ENCODE measurements at places on chromosomes 4 and X.

DNA sequence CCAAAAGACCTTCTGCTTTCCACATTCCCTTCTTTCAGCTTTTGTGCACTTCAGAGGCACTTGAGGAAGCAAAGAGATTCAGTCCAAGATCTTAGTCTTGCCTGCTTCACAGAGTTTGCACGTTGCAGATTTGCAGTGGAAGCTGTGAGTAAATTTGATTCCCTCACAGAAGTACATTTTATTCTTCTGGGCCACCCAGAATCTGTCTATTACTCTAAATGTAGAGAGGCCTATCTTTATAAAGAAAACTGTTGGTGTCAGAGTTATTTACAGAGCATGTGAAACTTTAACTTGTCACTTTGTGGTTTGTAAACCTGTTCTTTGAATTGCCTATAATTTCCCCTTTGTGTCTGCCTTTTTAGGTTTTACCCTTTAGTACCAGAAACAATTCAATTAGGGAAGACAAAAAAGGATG, 15.5 kb downstream of the SPRY1 start:
- DNase-seq, result no peak

GRCh38 chrX:17553469-17553868, 178.5 kb downstream of the NHS start:
- DNase-seq, result peak; percentile 81

DNA sequence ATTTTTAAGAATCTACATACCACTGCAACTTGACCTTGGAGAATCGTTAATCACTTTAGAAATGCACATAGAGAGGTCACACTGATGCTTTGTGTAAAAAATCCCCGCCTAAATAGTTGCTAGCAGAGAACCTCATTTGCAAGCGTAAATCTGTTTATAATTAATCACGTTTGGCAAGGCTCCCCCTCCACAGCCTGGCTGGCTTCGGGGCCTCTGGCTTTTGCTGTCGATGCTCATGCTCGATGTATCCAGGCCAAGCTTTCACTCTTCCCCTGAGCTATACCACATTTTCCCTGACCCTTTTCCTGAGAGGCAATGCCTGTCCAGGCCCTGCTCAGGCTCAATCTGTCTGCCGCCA, 23.4 kb downstream of the CYTL1 start:
- DNase-seq, result no peak

- DNase-seq, result no peak
Observed at GRCh38 chrX:39985071-39985470, 112.7 kb downstream of the BCOR start.

DNA sequence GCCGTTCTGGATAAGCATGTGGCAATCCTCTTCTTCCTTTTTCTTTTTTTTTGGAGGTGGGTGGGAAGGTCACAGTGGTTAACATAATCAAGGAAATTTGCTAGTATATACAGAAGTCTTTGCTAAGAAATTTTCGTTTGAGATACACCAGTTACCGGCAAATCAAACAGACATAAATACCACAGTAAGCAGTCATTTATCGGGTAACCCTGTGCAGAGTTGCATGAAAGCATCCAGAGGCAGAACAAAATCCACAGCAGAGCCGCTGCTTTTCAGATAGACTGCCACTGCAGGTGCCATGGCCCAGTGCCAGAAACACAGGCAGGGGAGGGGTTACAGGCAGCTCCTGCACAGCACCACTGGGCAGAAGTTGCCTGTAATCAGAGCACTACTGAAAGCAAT, 179.1 kb upstream of the MAB21L2 start:
- DNase-seq, result no peak

- DNase-seq, result peak; percentile 79
Observed at GRCh38 chr4:147325571-147325981, 155.3 kb upstream of the EDNRA start.

GRCh38 chrX:81355436-81355835, 153.5 kb downstream of the SH3BGRL start:
- no peak for DNase-seq

GRCh38 chrX:11375614-11376119, 82.5 kb downstream of the AMELX start:
- DNase-seq, result no peak

- no peak for DNase-seq
Observed at GRCh38 chr4:125043486-125043885, 271.3 kb upstream of the FAT4 start.

GRCh38 chrX:87063642-87064041, 454.0 kb upstream of the KLHL4 start:
- no peak for DNase-seq

DNA sequence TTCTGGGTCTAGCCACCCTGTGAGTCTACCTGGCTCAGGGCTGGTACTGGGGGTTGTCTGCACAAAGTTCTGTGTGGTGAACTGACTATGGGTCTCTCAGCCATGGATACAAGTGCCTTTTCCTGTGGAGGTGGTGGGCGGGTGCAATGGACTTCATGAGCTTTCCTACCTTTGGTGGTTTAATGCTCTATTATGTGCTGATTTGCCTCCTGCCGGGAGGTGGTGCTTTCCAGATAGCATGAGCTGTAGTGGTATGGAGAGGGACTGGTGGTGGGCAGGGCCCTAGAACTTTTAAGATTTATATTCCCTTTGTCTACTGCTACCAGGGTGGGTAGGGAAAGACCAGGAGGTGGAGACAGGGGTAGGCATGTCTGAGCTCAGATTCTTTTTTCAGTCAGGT, 48.0 kb downstream of the PBDC1 start:
- DNase-seq, result no peak

- peak; percentile 57 for DNase-seq
Observed at GRCh38 chr4:126727461-126727860, 905.3 kb upstream of the INTU start.

- DNase-seq, result no peak
Observed at GRCh38 chrX:150454508-150455214, 91.5 kb downstream of the MAMLD1 start.

DNA sequence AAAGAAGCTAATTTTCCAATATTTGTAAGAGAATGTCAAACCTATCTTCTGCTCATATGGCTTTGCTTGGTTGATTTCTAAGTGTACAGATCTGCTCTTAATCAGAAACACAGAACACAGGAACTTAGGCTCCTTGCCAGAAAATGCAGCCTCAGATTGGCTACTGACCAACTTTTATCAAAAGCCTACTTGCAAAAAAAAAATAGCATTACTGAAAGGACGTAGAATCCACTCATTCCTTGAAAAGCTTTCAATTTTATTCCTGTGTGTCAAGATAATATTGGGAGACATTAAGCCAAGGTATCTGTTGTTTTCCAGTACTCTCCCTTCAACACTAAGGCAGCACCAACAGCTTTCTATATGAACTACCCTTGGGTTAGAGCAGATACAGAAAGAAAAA, 127.6 kb upstream of the INTU start:
- DNase-seq, result peak; percentile 41

GRCh38 chr4:93346840-93347239, 481.7 kb upstream of the ATOH1 start:
- no peak for DNase-seq

- no peak for DNase-seq
Observed at GRCh38 chr4:23234716-23235115, 542.0 kb downstream of the GBA3 start.

DNA sequence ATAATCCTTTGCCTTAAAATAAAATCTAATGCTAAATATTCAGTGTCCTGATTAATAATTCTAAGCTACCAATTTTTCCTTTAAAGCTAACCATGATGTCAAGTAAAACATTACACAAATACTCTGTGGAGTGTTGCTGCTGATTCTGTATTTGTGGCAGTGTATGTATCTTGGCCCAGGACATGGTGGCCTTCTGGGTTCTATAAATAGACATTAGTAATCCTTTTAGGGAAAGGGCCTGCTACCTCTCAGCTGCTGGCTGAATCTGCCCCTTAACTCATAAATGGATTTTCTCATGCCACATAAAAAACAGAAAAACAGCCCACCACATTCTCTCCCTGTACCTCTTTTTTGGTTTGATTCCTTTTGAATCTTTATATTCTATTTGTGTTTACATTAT, 1.2 kb upstream of the XK start:
- peak; percentile 2 for DNase-seq

- DNase-seq, result peak; percentile 13
Observed at GRCh38 chrX:41922431-41923151, 763 bp downstream of the CASK start.

GRCh38 chr4:2364654-2365053, 53.8 kb downstream of the ZFYVE28 start:
- DNase-seq, result peak; percentile 78

DNA sequence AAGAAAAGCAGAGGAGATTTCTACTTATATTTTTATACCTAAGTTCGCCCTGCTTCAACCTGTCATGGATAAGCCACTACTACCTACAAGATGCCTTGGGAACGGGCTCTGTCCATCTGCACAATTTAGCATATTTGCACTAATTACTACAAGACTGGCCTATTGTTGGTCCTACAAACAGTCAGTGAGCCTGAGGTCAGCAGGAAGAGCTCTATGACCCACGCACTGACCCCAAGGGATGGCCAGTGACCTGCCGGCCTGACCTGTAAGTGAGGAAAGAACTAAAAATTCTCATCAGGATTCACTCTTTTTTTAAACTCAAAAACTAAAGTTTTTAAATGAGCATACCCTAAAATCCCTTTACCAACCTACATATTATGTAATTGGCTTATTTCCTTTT, 142.0 kb downstream of the COL25A1 start:
- DNase-seq, result no peak

GRCh38 chr4:43341741-43342140, 449.2 kb downstream of the GRXCR1 start:
- no peak for DNase-seq

DNA sequence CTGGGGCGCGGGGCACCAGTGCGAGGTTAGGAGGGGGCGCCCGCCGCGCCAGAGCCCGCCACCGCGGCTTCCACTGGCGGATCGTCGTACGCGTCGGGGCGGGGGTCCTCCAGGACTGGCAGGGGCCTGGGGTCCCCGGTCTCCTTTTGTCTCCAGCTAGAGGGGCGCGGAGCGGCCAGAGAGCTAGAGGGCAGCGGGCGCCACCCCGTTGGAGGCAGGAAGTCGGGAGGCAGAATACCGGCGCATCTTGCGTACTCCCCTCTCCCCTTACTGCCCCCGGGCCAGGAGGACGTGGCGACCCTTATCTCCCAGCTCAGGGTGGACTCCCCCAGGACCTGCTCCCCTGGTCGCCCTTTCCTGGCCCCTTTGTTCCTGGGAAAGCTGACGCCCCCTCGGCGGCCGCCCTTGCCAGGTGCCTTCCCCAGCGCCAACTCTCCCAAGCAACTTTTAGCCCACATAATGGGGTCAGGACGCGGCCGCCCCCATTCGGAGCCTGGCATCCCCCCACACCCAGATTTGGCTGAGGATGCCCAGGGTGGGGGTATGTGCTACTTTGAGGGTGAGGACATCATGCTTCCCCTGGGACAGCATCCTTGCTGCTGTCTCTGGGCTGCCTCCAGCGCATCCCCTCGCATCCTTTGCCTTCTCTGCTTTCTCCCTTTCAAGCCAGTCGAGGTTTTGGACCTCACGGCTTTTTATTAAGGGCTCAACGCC, 933 bp downstream of the CNKSR2 start:
- DNase-seq, result no peak

DNA sequence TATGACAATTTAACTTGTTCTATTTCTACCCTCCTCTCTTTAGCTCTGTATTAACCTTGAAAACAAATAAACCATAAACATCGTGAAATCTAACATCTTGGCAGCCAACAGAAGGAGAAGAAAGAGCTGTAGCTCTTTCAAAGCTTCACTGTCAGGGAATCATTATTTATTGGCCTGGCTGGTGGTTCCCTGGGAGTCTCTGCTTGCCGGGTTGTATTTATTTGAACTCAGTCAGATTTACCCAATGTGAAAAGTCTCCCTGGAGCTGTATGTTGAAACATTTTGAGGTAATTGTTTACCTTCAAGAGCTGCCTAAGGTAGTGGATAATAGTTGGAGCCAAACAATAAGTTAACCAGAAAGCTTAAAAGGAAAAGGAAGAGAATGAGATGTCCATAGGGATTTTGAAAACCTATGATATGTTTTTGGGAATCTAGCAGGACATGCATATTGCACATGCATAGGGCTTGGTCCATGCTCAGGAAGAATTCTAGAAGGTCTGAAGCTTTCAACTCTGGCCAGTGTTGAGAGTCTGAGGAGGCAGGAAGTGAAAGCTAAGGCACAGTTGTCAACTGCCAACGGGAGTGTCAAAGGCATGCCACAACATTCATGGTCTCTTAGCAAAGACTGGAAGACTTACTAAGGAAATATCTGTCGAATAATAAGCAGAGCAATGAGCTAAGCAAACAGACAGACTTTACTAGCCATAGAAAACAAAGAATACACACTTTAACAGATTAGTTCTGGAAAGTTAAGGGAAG, 621.6 kb downstream of the PCDH7 start:
- DNase-seq, result no peak

GRCh38 chr4:183823434-183823833, 81.7 kb upstream of the STOX2 start:
- peak; percentile 67 for DNase-seq

GRCh38 chr4:87109121-87109520, 111.3 kb downstream of the KLHL8 start:
- DNase-seq, result no peak

- no peak for DNase-seq
Observed at GRCh38 chr4:60366661-60367060, 833.5 kb upstream of the ADGRL3 start.

- no peak for DNase-seq
Observed at GRCh38 chr4:63017300-63017699, 1392.0 kb downstream of the TECRL start.

DNA sequence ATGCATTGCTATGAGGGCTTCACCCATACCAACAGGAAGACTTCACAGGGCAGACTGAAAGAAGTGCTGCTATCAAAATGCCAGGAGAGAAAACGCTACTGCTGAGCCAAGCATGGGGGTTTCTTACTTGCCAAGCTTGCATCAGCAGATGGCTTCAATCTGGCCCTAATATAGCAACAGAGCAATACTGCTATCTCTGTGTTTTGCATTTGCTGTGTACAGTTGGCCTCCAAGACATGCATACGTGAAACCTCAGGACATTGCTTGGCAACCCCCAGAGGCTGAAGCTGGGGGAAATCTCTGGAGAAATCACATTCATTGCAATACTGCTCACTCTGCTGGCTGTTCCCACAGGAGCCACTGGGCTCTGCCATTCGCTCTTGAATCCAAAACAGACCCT, 127.2 kb upstream of the GPC4 start:
- DNase-seq, result no peak

GRCh38 chr4:13765539-13765938, 138.0 kb upstream of the BOD1L1 start:
- peak; percentile 26 for DNase-seq

DNA sequence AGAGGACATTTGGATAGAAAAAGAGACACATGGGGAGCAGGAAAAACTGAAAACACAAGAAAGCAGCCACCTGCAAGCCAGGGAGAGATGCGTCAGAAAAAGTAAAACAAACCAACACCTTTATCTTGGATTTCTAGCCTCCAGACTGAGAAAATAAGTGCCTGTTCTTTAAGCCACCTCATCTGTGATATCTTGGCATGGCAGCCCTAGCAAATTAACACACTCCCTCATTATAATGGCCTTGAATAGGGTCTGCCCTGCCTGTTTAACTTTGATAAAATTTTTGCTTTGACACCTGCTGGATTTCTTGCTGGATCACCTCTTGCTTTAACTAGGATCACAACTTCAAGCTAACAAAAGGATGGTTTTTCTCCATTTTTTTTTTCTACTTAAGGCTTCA, 1892.0 kb upstream of the IGFBP7 start:
- no peak for DNase-seq

GRCh38 chrX:13397878-13398818, 78.3 kb upstream of the ATXN3L start:
- DNase-seq, result peak; percentile 99

All from EH (cell line).